Ovary (tissue), 10 donors: ENCODE measurements at places on chromosomes 2 and 18. TPM values are rescaled to one million over a fixed set of nuclear protein-coding genes. Genes with fewer than 3 reads are reported as not detected.

Gene UPP2
- not detected for total RNA-seq

Gene CELF4
- total RNA-seq, result 1.1 TPM

Gene HTRA2
- 34.2 TPM for total RNA-seq

Gene SLC23A3
- 2.2 TPM for total RNA-seq

Gene DSG1
- not detected for total RNA-seq

- H3K27ac ChIP-seq, result no peak overlapping the region
- H3K4me3 ChIP-seq, result no peak overlapping the region
- H3K27me3 ChIP-seq, result no peaks in the 10 kb centered on the region
- no peak for DNase-seq
- no peaks in the 10 kb centered on the region for H3K4me1 ChIP-seq
Measured at GRCh38 chr18:31161757-31162418, 768 bp downstream of the DSC1 start.

DNA sequence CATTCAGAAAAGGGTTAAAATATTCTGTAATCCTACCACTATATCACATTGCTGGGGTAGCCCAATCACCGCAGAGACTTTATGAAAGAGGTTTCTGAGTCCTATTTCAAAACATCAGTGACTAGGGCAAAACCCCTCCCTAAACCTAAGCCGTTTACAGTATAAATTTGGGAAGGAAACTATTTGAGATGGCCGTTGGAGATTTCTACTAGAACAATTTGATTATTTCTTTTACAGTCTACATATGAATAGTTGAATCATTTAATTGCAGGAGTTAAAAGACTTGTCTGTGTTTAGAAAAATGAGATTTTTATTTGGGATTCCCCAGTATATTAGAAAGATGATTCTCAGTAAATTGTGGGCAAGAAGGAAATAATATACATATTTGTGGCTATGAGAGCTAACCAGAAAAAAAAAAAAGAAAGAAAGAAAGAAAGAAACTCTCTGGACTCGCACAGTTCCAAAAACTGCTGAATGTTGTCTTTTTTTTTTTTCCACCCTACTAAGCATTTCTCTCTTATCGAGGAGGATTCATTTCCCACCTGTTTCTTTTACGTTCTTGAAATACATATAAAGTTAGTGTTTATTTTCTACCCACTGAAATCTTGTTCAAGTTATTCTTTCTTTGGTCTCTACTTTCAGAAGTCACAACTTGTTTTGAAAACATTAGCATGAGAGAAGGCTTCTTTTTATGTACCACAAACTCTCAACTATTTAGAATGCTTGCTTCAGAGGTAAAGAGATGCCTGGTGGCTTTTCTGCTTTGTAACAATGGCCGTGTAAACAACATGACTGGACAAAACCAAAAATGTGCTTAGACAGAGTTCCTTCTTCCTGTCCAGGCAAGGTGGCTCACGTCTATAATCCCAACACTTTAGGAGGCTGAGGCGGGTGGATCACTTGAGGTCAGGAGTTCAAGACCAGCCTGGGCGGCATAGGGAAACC lies 65.9 kb downstream of the BCL2 start:
- no peak for DNase-seq
- no peak overlapping the region for H3K27ac ChIP-seq
- H3K4me3 ChIP-seq, result no peak overlapping the region
- peaks cover 13% of the 10 kb centered on the region for H3K4me1 ChIP-seq
- no peaks in the 10 kb centered on the region for H3K36me3 ChIP-seq

DNA sequence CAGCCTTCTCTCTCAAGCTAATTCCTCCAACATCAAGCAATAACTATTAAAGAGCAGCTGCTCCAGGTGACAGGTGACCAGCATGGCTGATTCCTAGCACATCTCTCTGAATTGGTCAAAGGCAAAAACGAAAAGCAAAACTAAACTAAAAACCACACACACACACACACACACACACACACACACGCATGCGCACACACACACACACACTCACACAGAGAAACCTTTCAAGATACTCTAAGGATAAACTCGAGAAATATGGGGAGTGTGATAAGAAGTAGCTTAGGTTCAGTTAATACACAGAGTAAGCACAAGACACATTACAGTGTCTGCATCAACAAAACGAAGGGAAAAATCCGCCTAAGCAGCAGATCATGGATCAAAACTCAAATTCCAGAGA lies 74.5 kb upstream of the FZD7 start:
- peaks cover 2% of the 10 kb centered on the region for H3K4me1 ChIP-seq
- H3K36me3 ChIP-seq, result no peaks in the 10 kb centered on the region
- no peaks in the 10 kb centered on the region for H3K27me3 ChIP-seq
- H3K27ac ChIP-seq, result no peak overlapping the region
- H3K4me3 ChIP-seq, result no peak overlapping the region
- DNase-seq, result no peak

GRCh38 chr2:24049485-24050021 lies at the start of gene FKBP1B:
TSS of gene FKBP1B (plus strand) at chr2:24049741. CDS start at chr2:24049850, 109 bp downstream.
- no peaks in the 10 kb centered on the region for H3K27me3 ChIP-seq
- H3K36me3 ChIP-seq, result no peaks in the 10 kb centered on the region
- H3K27ac ChIP-seq, result peak within 1 kb of the TSS; percentile 46
- H3K4me3 ChIP-seq, result peak within 1 kb of the TSS; percentile 76
- peak; percentile 59 for DNase-seq

- no peak for DNase-seq
- H3K4me1 ChIP-seq, result no peaks in the 10 kb centered on the region
- no peak overlapping the region for H3K4me3 ChIP-seq
- no peaks in the 10 kb centered on the region for H3K27me3 ChIP-seq
- H3K36me3 ChIP-seq, result no peaks in the 10 kb centered on the region
Measured at GRCh38 chr2:149552226-149552625, 35.3 kb downstream of the MMADHC start.

GRCh38 chr18:65523461-65523860 lies 227.4 kb upstream of the CDH7 start:
- no peak for DNase-seq
- H3K27me3 ChIP-seq, result no peaks in the 10 kb centered on the region
- no peak overlapping the region for H3K4me3 ChIP-seq
- no peaks in the 10 kb centered on the region for H3K36me3 ChIP-seq
- no peaks in the 10 kb centered on the region for H3K4me1 ChIP-seq

DNA sequence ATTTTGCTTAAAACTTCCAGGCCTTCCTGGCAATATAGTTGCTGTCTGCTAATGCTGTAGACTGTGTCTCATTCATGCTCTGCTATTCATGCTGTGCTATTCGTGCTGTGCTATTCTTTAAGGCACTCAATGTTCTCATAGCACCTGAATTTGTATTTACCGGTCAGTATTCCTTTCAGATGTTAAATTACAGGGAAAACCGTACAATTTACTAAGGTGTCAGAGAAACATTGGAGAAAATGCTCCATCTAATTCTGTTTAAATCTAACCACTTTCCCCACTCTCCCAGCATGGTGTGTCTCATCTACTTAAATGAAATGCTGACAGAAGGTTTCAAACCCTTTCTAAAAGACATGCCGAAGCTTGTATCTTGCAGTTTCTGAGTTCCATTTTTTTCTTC lies 25.0 kb downstream of the FAM171B start:
- no peaks in the 10 kb centered on the region for H3K36me3 ChIP-seq
- no peak for DNase-seq
- no peak overlapping the region for H3K27ac ChIP-seq
- no peaks in the 10 kb centered on the region for H3K27me3 ChIP-seq

- no peak overlapping the region for H3K27ac ChIP-seq
- H3K4me3 ChIP-seq, result no peak overlapping the region
- DNase-seq, result no peak
- H3K4me1 ChIP-seq, result no peaks in the 10 kb centered on the region
- no peaks in the 10 kb centered on the region for H3K27me3 ChIP-seq
Measured at GRCh38 chr2:154425994-154426393, 272.5 kb upstream of the KCNJ3 start.

GRCh38 chr18:61435064-61435652 lies 101.9 kb downstream of the CDH20 start:
- no peak overlapping the region for H3K27ac ChIP-seq
- H3K27me3 ChIP-seq, result no peaks in the 10 kb centered on the region
- H3K4me3 ChIP-seq, result no peak overlapping the region
- H3K36me3 ChIP-seq, result no peaks in the 10 kb centered on the region
- DNase-seq, result no peak

DNA sequence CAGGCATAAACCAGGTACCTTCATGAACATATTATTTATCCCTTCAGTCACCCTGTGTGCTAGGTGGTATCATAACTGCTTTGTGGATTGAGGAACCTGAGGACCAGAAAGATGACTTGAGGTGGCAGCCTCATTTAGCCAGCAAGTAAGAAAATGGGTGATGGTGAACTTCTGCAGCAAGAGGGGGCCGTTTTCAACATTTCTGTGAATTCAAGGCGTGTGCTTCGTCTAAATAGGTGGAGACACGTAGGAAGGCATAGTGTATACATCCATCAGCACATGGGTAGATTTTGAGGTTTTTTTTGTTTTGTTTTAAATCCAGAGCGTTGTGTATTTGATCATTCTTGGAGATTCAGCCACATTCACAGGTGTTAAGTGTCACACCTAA lies 118.7 kb downstream of the SPTBN1 start:
- H3K27me3 ChIP-seq, result no peaks in the 10 kb centered on the region
- no peak overlapping the region for H3K4me3 ChIP-seq
- H3K27ac ChIP-seq, result no peak overlapping the region
- no peaks in the 10 kb centered on the region for H3K36me3 ChIP-seq

DNA sequence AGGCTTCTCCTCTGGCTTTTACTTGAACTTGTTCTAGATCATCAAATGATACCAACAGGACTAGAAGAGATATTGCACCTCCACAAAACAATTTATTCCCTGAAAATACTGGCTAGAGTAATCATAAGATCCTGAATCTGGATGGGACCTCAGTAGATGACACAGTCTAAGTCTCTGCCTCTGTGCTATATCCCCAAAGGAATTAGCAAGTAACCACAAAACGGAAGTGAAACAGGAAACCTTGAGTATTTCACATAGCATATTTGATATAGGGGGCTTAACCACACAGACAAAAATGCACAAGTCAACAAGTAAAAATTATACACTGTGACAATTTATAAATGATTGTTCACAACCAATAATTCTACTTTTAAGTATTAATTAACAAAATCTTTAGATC lies 456.9 kb upstream of the TNP1 start:
- DNase-seq, result no peak
- H3K36me3 ChIP-seq, result no peaks in the 10 kb centered on the region
- H3K4me1 ChIP-seq, result no peaks in the 10 kb centered on the region
- no peak overlapping the region for H3K4me3 ChIP-seq

GRCh38 chr18:47790036-47790435 lies 140.4 kb downstream of the SMAD2 start:
- H3K36me3 ChIP-seq, result no peaks in the 10 kb centered on the region
- H3K27me3 ChIP-seq, result no peaks in the 10 kb centered on the region
- no peak overlapping the region for H3K27ac ChIP-seq
- peaks cover 5% of the 10 kb centered on the region for H3K4me1 ChIP-seq
- no peak overlapping the region for H3K4me3 ChIP-seq

- H3K4me1 ChIP-seq, result no peaks in the 10 kb centered on the region
- no peaks in the 10 kb centered on the region for H3K27me3 ChIP-seq
- H3K36me3 ChIP-seq, result no peaks in the 10 kb centered on the region
- DNase-seq, result no peak
- no peak overlapping the region for H3K27ac ChIP-seq
Measured at GRCh38 chr2:238489431-238489830, 62.7 kb downstream of the ASB1 start.

GRCh38 chr2:152609699-152610098 lies 107.6 kb downstream of the PRPF40A start:
- H3K27ac ChIP-seq, result no peak overlapping the region
- H3K4me3 ChIP-seq, result no peak overlapping the region
- H3K36me3 ChIP-seq, result no peaks in the 10 kb centered on the region
- DNase-seq, result no peak
- H3K4me1 ChIP-seq, result peaks cover 6% of the 10 kb centered on the region
